ENCODE measurements at places on chromosomes 5 and 9.

- no peak for DNase-seq
These were observed 88.4 kb upstream of the FST start for GRCh38 chr5:53392073-53392472.

- no peak for DNase-seq
These were observed 44.6 kb upstream of the SPDL1 start for GRCh38 chr5:169538944-169539343.

DNA sequence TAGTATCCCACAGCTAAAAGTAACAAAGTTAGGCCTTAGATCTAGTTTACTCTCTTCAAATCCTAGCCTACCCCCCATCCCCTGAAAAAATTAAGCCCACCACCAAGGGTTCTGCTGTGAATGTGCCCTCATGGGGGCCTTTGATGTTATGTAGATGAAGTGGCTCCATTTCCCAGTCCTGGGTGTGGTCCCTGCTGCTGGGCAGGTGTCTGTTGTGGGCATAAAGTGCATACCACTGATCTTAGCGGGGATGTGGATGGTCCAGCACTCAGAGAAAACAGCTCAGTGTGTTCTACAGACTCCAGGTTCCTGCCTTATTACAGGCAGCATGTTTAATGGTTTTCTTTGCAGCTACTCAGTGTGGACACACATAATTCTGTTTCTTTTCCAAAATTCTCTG, 1.9 kb downstream of the PCBD2 start:
- DNase-seq = no peak

DNA sequence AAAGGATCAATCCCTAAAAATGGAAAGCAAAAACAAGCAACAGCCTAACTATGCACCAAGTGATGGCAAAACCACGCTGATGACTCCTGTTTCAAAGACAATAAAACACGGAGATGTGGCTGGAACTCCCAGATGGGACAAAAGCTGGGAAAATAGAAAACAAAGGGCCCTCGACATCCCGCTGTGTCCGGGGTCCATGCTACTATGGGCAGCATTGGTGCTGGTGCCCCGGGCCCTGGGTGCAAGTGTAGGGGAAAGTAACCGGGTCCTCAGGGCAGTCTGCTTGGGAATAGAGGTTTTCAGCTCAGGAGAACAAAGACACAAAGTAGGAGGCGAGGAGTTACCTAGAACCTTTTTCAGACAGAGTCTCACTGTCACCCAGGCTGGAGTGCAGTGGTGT, 46.1 kb downstream of the MRPL36 start:
- DNase-seq = no peak

DNA sequence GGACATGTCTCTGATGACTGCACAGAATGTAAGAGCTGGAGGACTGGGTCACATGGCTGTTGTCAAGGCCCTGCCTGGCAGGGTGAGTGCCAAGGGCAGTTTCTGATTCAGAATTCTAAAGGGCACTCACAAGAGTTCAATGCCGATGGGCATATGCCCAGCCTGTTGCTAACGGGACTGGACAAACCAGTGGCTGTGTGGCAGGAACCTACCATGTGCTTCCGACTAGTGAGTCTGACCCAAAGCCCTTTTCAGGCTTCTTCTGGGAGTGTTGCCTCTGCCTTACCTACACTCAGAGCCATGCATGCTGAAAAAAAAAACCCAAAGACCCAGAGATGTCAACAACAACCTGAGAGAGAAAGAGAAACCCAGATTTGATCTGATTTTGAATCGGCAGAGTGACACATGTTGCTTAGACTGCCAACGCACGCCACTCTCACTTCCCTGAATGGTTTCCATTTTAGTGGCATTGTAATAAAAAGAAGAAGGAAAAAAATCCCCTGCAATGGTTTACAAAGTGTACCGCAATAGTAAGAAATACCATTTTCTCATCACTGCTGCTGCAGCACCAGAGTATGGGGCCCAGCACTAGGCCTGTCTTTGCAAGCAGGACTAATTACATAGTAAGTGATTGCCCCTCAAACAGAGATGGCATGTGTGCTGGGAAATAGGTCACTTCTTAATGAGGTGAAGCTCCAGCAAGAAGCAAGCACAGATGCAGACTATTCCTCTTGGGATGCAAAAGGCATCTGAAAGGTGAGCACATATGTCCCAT, 194.3 kb downstream of the PALM2AKAP2 start:
- DNase-seq = no peak

DNA sequence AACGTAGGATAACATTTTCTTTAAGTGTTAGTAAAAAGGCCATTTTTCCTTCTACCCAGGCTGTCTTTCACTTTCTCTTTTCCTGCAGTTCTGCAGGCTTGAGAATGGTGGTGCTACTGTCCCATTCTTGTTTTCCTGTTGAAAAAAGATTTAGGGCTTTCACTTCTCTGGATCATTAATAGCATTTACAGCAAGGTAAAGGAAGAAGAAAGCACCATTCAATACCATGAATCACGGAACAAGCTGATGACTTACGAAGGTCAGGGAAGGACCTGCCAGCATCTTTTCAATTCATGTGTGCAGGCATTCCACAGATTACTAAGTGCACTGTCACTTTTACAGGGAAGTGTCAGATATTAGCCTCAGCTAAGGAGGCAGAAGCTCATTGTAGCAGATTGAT, 292.8 kb downstream of the YTHDC2 start:
- no peak for DNase-seq

GRCh38 chr9:134413112-134413715, 87.0 kb downstream of the RXRA start:
- DNase-seq = no peak

DNA sequence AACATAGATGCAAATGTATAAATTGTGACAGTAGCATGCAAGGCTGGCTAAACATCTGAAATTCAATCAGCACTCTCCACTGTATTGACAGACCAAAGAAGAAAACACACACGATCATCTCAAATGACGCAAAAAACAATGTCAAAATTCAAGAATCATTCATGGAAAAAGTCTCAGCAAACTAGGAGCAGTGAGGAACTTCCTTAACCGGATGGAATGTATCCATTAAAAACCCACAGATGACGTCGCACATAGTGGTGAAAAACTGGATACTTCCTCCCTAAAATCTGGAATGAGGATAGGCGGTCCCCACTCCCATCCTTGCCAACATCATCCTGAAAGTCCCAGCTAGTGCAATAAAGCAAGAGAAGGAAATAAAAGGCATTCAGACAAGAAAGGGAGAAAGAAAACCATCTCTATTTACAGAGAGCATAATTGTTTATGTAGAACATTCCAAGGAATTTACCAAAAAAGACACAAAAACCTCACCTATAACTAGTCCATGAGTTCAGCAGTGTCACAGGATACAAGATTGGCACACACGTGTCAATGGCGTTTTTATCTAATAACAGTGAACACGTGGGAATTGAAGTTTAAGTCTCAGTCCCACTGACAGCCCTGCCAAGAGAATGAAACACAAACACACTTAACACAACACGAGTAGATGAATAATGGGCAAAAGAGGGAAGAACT, 14.1 kb upstream of the CEP72 start:
- DNase-seq = no peak

DNA sequence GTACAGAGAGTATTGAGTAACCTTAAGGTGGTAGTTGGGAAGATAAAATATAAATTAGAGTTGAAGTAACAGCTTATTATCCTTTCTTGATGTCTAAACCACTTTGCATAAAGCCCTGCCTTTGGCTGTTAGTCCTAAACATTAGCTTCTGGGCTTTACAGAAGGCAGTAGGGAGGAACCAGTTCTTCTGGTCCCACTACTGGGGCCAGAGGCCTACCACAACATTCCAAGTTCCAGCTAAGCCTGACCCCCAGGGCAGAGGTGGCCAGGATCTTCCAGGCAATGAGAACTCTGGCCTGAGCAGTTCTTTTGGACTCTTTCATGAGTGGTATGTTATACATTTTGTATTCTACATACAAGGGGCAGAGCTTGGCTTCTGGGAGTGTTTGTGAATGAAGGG, 26.1 kb downstream of the DNAI1 start:
- DNase-seq = no peak

- DNase-seq = no peak
These were observed 328.4 kb downstream of the ARHGEF28 start for GRCh38 chr5:73954381-73954780.

DNA sequence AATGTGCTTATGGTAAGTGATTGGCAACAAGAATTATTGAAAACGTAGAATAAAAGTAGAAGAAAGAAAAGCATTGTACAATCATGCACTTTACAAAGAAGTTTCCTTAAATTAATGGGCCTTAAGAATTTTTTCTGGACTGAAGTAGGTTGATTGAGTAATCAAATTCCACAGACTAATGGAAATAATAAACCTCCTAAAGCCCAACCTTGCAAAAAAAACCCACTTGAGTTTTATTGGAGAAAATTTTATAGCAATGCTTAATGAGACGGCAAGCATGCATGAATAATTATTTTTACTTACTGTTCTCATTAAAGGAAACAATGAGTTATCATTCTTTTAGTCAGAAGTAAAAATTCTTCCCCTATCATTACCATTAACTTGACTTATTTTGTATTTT, 676.1 kb upstream of the C9orf72 start:
- no peak for DNase-seq

DNA sequence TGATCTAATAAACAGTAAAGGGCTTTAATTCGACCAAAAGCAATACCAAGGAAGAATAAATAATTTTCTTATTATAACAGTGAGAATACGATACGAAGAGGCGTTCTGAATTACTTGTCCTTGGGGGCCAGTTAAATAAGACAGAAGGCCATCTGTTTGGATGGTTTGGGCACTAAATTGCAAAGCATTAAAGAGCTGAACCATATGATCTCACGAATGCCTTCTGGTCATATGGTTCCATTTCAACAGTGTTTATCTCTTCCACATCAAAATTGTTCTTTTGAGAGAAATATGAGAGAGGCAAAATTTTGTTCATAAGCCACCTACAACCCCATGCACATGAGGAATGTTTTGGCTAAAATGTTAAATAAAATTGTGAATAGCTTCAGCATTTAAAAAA, 605.4 kb downstream of the PTPRD start:
- no peak for DNase-seq

DNA sequence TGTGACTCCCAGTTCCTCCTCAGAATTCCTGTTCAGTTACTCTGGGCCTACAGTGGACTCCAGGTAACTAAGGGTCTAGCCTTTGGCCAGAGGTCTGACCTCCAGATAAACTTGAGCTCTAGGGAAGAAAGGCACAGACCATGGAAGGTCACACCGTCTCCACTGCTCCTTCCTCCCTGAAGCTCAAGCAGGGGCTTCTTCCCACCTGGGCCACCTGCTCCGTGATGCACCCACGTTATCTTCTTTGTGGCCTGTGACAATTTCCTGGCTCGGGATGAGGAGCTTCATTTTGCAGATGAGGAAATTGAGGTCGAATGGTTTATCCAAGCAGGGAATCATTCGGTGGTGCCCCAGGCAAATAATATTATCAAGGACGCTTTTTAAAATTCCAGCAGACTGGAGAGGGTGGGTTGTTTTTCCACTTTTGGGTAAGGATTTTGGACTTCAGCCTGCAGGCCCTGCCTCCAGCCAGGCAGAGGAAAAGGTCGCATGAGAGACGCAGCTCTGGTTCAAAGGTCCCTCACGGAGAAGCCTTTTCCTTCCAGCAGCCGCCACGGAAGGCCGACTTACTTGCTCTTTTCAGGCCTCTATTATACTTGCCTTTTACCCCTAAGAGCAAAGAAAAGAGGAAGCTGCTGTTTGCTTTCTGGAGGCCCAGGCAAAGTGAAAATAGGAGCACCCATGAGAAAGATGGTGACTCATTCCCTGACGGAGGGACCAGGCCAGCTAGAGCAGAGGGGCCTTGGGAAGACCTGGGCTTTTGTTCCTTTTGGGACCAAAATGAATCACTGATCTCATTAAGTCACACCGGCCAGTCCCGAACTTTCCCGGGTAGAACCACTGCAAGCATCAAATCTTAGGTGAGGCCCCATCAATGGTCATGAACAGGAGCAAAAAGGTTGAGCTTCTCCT, 22.8 kb upstream of the DUSP1 start:
- DNase-seq = no peak

GRCh38 chr5:77645158-77645994, 6.9 kb upstream of the OTP start:
- DNase-seq = no peak

DNA sequence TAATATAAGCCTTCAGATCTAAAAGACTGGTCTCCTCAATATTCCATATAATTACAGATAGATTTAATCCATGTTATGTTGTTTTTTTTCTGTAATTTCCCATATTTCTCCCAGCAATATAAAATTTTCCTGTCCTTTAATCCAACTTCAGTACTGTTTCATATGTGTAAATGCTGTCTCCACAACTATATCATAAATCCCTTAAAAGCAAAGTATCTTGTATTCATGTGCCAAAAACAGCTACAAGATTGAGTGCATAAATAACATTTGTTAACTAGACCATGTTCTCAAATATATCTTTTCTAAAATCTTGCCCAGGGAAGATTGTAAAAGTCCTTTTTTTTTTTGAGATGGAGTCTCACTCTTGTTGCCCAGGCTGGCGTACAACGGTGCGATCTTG, 35.0 kb upstream of the PDCL start:
- no peak for DNase-seq

- DNase-seq = no peak
These were observed 93.3 kb downstream of the KIAA0825 start for GRCh38 chr5:94524841-94525697.

GRCh38 chr9:95509851-95510708, 6.7 kb downstream of the PTCH1 start:
- no peak for DNase-seq

GRCh38 chr9:13278368-13279246, 885 bp downstream of the MPDZ start:
- no peak for DNase-seq

DNA sequence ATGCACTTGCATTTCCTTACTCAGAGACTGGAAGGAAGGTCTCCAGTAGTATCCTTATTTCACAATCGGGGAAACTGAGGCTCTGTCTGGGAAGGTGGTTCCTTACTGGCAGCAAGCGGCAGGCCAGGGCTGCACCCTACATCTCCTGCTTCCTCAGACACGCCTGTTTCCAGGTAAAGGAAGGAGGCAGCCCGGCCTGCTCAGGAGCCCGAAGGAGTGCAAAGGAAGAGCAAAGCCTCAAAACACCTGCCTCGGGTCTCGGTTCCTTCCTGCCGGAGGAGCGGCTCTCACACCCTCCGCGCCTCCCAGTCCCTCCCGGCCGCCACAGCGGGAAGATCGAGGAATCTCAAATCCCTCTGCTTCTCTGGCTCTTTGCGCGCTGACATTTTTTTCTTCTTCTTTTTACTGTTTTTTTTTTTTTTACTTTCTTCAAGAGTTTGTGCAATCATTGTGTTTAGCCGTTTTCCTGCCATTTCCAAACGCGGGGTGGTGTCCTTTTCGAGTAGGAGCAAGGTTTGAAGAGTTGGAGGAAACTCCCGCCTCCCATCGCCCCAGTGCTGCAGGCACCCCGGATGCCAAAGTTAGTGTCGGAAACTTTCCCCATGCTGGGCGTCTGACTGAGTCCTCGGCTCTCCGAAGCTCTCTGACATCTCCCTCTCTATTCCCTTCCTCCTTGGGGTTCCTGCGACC, 1.0 kb downstream of the GGTA1 start:
- no peak for DNase-seq

- DNase-seq = peak; percentile 9
These were observed 500.9 kb downstream of the DIRAS2 start for GRCh38 chr9:90141723-90142122.

GRCh38 chr5:149141957-149142851, 911 bp downstream of the ABLIM3 start:
- DNase-seq = peak; percentile 18

Data from NCI-H187 treated with DMSO at 0.1 percent for 48 hours (cell line).